Breast epithelium (tissue), 4 donors: ENCODE measurements at places on chromosomes 7 and 10. TPM values are rescaled to one million over a fixed set of nuclear protein-coding genes. Genes with fewer than 3 reads are reported as not detected.
A peak's percentile ranks its signal among the peaks of the same experiment; 100 is the strongest.

GRCh38 chr10:117365612-117366011, 9.6 kb downstream of the PDZD8 start:
- peak; percentile 61 for DNase-seq

TRIM50 gene
- not detected for total RNA-seq

CCL24 gene
- not detected for total RNA-seq

TEX47 gene
- not detected for total RNA-seq

CC2D2B gene
- 2.9 TPM for total RNA-seq

EBLN1 gene
- not detected for total RNA-seq

- no peak for DNase-seq
Observed at GRCh38 chr7:91596287-91596686, 284.2 kb downstream of the MTERF1 start.

GRCh38 chr7:91771921-91772815, 108.3 kb downstream of the MTERF1 start:
- no peak for DNase-seq

PHYHIPL gene
- total RNA-seq, result 0.44 TPM

GRCh38 chr7:149385195-149385950, 75.5 kb downstream of the ZNF777 start:
- no peak for DNase-seq

- no peak for DNase-seq
Observed at GRCh38 chr7:121761399-121761798, 111.6 kb upstream of the PTPRZ1 start.
